GM23248 (cell line): ENCODE measurements at places on chromosomes 2 and 18.
A peak's percentile ranks its signal among the peaks of the same experiment; 100 is the strongest.

DNA sequence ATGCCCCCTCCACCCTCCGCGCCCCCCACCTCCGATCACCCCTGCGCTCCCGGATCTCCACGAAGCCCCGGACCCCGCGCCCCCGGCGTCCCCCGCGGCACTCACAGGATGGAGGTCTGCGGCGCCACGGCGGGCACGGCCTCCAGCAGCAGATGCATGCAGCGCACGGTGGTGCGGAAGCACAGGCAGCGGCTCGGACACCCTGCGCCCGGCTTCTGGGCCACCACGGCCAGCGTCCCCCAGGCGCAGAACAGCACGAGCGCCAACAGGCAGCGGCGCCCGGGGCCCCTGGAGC lies 217 bp downstream of the PXDN start:
- DNase-seq = no peak

DNA sequence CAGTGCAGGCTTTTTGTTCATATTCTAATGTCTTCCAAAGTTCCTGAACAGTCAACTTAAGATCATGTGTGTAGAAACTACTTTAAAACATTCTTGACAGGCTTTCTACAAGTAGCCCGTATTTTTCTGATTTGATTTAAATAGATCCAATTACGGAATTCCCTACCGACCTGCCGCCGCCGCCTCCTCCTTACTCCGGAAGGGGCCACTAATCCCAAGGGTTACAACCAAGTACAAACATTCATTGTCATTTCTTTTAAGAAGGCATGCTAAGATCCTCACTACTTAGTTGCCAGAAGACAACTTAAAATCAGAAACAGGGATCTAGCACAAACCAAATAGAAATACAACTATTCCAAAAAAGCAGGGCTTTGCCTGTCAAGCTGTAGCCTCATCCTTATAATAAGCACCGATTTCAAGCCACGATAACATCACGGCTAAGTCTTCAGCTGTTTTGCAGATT lies 784 bp downstream of the WDR33 start:
- peak; percentile 64 for DNase-seq

DNA sequence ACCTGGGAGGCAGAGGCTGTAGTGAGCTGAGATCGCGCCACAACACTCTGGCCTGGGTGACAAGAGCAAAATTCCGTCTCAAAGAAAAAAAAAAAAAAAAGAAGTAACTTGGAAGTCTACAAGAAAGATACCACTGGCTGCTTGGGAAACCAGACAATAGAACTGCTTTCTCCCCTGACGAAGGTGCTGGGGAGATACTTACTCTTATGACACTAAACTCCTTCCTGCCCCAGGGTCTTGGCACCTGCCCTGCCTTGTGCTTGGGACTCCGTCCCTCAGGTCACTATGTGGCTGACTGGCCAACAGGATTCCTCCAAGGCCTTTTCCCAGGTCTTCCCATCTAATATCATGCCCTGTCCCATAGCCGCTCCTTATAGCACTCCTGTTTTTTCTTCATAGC lies 30.7 kb downstream of the INPP5D start:
- no peak for DNase-seq

DNA sequence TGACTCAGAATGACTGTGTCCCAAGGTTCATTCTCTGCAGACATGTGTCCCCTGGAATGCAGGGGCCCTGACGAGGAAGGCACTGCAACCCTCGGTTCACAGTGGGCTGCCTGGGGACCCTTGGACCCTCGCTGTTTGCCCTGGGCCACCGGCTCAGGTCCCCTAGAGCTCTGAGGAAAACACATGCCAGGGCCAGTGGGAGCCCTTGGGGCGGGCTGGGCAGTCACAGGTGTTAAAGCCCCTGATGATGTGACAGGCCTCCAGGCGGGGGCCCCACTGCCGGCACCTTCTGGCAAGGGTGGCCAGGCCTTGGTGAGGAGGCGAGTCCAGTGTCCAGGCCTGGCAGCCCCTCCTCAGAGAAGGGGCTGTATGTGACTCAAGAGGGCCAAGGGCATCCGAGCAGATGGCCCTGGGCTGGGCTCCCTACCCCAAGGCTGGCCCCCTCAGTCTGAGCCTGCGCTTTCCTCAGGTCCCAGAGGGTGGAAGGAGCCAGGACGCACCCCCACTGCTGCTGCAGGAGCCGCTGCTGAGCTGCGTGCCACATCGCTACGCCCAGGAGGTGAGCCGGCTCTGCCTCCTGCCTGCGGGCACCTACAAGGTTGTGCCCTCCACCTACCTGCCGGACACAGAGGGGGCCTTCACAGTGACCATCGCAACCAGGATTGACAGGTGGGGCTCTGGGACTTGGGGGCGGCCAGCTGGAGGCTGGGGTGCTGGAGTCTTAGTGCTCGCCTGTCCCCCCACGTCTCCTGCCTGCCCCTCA lies 11.1 kb downstream of the CAPN10 start:
- DNase-seq = no peak

GRCh38 chr18:63137999-63138435 lies 181.6 kb downstream of the BCL2 start:
- DNase-seq = no peak

DNA sequence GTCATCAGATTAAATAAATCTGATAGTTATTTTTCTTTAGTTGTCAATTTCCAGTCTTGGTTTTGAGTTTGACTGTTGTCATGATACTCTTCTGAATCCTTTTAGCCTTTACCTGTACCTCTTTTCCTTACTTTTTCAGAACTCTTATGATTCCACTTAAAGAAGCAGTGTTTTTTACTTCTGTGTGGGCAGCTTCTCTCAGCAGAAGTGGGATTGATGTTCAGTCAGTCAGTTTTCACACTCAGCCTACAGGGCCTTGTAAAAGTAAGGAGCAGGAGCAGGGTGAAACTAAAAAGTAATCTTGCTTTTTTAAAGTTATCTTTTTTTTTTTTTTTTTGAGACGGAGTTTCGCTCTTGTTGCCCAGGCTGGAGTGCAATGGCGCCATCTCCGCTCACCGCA lies 75.1 kb downstream of the HAUS1 start:
- DNase-seq = no peak

GRCh38 chr18:50819027-50819727 lies 639 bp downstream of the MRO start:
- peak; percentile 28 for DNase-seq

GRCh38 chr2:165110394-165110793 lies 93.5 kb downstream of the SCN3A start:
- no peak for DNase-seq

GRCh38 chr18:25470062-25470461 lies 118.1 kb upstream of the ZNF521 start:
- DNase-seq = no peak

DNA sequence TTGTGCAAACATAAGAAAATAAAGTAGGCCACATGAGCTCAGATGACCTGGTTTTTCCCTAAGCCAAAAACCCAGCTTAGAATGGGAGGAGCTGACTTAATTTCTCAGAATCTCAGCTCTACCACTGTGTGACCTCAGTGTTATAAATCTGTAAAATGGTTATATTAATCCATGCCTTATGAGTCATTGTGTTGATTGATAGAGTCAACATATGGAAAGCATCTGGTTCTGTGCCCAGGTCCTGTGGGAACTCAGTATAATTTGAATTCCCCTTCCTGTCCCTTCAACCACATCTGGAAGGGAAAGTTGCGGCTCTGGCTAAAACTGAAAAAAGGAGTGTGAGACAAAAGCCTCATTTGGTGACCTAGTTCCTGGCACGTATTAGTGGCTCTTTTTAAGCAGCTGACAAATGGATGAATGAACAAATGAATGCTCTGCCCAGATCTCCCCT lies 25.7 kb downstream of the TMEM177 start:
- no peak for DNase-seq

DNA sequence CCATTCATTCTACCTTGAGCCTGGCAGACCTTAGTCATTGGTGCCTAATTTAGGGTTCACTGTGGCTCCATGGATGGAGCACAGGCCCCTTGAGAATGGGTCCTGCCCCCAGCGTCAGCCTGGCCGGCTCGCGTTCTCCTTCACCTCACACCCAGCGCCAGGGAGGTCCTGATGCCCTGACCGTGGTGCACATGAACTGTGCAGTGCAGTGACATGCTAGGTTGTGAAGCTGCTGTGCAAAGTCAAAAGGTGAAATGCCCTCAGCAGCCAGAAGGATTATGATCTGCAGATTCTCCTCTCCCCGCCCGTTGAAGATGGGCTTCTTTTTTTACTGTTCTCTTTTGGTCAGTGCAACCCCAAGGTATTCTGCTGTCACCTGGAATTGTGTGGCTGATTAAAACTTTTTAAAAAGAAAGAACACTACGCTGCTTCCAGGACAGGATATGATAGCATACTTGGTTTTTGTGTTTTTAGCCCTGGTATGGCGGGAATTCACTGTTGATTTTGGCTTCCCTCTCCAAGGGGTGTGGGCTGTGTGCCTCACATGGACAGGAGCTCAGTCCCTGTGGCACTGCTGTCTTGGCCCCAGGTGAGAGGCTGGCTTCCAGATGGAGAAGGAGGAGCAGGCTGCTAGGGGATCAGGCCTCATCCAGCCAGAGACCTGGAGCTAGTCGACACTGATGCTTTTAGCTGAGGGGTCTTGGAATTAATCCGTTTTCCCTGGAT lies 49.4 kb upstream of the MCFD2 start:
- DNase-seq = no peak

DNA sequence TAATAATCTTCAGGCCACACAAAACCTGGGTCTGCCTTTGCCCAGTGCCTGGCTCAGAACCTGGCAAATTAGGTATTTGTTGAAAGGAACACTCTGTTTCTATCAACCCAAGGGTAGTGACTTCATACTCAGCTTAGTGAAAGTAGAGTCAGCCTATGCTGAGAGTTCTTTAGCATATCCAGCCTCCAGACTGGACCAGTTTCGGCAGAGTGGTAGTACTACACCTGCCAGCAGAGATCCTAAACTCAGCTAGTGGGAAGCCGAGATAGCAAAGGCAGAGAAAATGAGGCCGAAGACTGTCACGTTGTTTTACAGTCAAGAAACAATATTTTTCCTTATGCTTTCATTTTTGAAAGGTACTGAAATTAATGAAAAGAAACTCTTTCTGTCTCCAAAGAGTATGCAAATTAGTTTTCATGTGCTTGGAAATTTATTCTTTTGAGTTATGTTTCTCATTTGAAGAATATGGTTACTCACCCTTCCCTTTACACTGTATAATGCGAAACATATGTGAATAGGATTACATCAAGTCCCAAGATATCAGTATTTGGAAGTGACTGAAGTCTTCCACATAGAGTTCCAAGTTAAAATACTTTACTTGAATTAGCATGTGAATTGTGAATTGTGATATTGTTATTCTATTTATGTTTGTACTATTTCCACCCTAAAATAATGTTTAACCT lies 52.2 kb upstream of the UGP2 start:
- peak; percentile 82 for DNase-seq

- peak; percentile 49 for DNase-seq
Measured at GRCh38 chr2:190695739-190696138, 46.9 kb downstream of the NAB1 start.

- no peak for DNase-seq
Measured at GRCh38 chr2:231549446-231550239, 19.4 kb upstream of the NMUR1 start.

DNA sequence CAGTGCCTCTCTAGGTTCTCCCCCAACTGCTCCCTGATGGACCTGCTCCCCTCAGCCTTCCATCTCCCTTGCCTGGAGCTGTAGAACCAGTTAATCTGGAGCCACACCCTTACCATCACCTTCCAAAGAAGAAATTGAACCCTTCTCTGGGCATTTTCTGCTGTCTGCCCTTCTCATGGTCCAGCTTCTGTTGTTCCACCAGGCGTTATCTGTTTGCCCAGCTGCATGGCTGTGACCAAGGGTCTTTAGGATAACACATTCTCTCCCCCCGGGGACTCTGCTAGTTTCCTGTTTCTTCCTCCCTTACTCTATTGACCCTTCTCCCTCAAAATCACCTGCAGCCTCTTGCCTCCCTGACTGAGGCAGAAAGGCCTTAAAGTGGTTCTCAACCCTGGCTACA lies 3.2 kb upstream of the ANKRD53 start:
- DNase-seq = no peak

- DNase-seq = no peak
Measured at GRCh38 chr18:75170916-75171315, 38.0 kb downstream of the PTGR3 start.

GRCh38 chr2:176652300-176653182 lies 383.3 kb downstream of the MTX2 start:
- peak; percentile 81 for DNase-seq

DNA sequence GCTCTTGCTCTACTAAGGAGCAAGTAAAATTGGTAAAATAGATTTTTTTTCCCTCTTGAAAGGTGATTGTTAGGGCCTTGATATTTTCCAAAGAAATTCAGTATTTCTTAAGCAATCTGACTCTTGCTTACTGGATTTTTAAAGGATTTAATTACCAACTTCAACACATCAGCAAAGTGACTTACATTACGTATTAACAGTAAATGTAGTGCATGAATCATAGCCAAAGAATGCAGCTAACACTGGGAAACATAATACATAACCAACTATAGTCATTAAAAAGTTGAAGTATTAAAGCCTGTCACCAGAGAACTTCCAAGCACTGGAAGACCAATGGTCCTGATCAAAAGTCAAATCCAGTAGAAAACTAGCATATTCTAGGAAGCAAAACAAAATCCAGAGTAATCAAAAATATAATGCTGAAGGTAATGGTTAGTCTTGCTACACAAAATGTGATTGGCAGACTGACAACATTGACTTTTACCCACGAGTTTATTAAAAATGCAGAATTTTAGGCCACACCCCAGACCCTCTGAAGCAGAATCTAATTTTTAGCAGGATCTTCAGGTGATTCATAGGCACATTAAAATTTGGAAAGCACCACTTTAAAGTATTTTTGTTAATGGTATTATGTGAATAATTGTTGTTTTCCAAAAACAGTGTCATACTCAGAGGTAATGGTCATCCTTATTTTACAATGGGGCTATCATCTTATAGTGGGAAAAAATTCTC lies 31.8 kb upstream of the CAVIN2 start:
- DNase-seq = peak; percentile 81

- DNase-seq = no peak
Measured at GRCh38 chr2:63099032-63099431, 48.4 kb downstream of the OTX1 start.

DNA sequence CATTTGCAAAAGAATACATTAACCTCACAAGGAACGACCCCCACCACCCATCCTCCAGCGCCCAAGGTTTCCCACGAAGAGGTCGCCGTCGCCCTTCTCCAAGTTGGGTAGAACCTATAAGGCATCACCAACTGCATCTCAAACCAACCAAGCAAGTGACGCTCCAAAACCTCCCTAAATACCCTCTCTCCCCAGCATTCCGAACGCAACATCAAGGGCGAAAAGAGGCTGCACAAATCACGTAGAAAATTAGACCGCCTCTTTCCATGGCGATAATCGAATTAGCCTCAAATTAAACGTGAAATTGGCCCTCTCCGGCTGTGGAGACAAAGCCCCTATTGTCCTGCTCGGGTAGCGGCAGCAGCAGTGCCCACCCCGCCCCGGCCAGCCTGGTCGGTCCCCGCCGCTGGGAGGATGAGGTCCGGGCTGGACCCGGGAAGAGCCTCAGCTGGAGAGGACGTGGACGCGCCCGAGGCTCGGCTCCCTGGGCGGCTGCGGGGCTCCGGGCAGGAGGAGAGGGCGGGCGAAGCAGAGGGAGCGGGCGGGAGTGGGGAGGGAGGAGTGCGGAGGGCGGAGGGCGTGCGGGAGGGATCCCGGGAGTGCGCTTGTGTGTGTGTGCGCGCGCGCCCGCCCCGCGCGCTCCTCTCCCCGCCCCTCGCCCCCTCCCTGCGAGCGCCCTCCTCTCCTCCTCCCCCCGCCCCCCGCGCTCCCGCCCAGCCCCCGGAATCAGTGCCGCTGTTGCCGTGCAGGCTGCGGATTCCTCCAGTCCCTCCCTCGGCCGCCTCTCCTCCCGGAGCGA lies at the start of gene SPTBN1:
Gene SPTBN1 (plus strand): TSS at position 765 of the 799 bp plus-strand sequence. CDS start 70,092 bp downstream, outside the sequence.
- DNase-seq = peak; percentile 93

GRCh38 chr2:85590950-85591349 lies 4.6 kb upstream of the RNF181 start:
- DNase-seq = no peak
